ENCODE measurements at places on chromosomes 3 and 15.

DNA sequence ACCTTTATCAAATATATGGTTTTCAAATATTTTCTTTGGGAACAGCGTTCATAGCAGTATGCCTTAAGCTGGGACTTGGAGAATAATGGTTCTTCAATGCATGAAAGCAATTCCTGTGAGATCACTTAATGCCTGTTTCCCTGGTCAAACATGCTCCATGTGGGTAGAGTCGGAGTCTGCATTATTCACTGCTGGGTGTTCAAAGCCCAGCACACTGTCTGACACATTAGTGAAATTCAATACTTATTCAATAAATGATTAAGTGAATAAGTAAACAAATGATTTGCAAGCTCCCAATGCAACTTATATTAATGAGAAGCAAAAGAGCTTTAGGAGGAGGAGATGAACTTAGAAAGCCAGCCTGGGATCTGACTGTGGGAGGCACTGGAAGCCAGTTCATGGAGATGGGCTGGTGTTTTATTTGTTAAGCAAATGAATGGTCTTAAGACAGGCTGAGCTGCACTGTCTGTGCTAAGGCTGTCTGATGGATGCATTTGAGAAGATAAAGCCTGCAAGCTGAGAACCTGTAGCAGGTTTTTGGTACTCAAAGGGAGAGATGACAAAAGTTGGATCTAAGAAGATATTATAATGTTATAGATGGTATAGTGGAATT lies 490.8 kb downstream of the MCTP2 start:
- no peak for DNase-seq

- no peak for DNase-seq
Observed at GRCh38 chr3:126373682-126374601, 16.7 kb upstream of the KLF15 start.

DNA sequence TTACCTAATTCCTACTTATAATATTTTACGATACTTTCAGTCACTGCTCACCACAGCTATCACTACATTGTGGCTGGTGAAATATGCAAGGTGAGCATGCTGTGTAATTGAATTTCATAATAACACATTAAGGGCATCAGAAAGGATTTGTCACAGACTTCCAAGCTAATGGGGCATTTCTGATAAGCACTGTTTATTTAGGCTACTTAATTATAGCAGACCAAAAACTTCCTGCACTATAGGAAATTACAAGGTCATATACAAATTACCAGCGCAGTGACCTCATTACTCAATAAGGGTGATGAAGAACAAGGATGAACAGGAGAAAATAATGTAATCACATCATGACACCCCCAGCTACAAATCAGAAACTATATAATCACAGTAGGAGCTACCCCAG lies 88.6 kb upstream of the FAM3D start:
- DNase-seq, result no peak

DNA sequence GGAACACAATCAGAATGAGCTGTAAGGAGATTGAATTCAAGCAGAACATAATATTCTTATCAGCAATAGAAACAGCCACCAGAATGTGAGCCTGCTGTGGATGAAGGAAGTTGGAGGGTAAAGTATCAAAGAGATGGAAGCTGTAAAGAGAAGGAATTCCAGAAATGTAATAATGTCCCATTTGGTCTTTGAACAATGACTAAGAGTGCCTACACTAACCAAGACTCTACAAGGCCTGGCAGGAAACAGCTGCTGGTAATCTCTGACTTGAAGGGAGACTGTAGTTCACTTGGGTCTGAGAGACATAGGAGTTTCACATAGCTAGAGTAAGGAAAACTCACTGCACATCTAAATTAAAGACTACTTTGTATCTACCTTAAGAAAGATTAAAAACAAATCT lies 1176.0 kb upstream of the ALCAM start:
- no peak for DNase-seq

DNA sequence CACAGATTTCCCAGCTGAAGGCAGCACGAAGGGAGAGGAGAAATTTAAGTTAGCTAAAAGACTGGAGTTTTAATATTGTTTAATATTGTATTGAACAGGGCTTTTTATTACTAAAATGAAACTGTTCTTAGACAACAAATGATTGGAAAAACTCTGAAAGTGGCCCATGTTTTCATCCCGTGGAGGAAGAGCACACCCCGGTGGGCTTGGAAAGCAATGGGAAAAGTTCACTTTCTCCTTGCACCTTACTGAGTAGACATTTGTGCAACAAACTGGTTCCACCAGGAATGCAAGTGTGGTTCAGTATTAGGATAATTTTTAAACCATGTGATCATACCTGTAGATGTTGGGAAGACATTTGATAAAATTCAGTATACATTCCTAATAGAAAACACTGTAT lies 8.2 kb upstream of the ESYT3 start:
- DNase-seq, result no peak

DNA sequence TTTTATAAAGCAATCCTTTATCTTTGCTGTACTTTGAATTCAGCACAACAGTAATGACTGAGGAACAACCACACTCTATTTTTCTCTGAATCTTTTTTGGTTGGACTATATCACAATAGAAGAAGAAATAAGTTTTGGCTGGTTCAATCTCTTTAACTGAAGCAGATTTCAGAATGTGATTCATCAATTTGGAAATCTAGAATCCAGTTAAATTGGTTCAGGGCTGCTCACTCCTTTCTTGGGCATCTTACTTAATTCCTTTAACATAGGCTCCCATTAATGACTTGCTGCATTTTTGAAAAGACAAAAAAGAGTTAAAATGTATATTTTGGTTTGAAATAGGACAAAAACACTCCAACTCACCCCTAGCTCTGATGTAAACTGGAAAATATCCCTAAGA lies 688.3 kb upstream of the NECTIN3 start:
- DNase-seq, result no peak

- DNase-seq, result no peak
Observed at GRCh38 chr3:155233213-155233612, 60.3 kb downstream of the STRIT1 start.

- DNase-seq, result peak; percentile 9
Observed at GRCh38 chr15:53976844-53977392, 1.3 kb upstream of the UNC13C start.

GRCh38 chr3:99681512-99681911 lies 43.1 kb downstream of the COL8A1 start:
- no peak for DNase-seq

DNA sequence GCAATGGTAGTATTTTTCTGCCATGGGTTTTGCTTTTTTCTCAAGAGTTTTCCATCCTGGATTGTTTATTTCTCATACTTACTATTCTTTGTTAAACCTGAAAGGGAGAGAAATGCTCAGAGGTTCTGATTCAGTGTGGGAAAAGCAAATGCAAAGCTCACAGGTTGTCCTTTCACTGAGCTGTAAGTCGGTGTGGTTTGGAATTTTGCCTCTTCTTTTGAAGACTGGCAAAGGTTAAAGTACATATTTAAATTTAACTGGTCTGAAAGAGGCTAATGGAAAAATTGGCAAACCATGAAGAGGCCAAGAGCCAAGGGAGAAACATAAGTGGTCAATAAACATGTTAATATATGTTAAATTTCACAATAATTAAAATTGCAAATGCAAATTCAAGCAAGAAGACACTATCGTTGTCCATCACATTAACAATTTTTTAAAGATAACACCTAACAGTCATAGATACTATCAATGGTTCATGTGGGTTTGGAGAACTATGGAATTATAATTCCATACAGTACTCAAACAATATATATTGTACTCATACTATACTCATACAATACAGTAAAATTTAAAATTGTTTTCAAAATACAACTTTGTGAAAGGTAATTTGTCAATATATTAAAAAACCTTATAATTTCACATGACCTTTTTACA lies 246.8 kb upstream of the STT3B start:
- DNase-seq, result no peak

DNA sequence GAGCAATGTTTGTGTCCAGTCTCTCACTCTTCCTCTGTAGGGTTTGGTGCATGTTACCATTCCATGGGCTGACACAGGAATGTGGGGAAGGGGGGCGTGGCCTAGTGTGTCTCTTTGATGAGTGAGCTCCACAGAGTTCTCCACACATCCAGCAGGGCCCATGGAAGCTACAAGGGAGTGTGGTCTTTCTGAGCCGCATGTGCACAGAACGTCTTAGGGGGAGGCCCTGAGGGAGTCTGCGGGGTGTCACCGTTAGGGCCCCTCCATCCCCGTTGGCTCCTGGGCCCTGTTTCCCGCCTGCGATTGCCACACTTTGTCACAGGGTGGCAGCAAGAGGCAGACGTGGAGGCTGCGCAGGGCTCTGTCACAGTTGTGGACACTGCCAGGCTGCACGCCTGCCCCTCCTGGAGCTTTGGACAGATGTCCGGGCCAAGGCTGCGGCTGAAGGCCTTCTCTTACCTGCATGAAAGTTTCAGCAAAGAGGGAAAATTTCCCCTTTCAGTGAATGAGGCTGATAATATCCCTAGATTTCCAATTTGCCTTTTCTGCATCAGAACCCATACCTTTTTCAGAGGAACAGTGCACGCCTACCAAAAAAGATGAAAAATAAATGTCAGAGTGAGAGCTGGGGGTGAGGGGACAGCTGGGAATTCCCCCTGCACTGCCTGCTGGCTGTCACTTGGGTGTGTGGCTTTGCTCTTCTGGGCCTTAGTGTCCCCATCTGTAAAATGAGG lies 24.3 kb downstream of the CACNA2D3 start:
- peak; percentile 54 for DNase-seq

DNA sequence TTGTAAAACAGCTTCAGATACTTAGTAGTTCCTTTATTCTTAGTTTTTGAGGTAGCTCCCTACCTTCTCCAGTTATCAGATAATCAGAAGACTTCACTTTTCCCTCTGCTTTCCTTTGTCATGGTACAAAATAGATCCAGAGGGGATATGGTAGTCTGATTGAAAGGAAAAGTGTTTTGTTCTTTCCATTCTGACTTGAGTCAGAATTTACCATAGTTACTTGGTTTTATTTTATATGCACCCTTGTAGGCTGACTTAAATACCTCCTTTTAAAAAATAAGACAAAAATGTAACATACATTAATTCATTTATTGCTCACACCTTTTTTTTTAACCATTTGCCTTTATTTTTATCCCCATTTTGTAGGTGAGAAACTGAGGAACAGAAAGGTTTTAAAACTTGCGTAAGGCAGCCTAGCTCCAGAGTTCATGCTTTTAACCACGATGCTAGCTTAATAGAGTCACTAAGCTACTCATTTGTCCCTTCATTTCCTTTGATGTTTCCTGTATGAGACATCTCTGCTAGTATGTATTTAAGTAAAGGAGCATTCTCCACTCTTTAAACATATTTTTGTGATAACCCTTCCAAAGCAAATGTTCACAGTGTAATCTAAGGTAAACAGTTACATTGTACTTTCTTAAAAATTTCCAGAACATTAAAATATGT lies 187.5 kb downstream of the KLHL25 start:
- no peak for DNase-seq

DNA sequence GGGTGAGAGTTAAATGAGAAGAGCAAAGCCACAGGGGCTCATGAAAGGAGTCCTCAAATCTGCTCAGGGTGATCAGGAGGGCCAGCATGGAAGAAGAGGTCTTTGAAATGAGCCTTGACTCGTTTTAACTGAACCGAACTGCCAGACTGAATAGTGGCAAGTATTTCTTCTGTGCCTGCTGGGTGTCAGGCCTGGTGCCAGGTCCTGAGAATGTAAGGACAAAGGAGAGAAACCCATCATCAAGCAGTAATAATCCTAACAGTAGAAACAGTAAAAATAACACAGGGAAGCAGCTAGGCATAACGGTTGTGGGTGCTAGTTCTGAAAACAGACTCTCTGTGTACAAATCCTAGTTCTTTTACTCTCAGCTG lies 40.4 kb upstream of the SMAD3 start:
- no peak for DNase-seq

DNA sequence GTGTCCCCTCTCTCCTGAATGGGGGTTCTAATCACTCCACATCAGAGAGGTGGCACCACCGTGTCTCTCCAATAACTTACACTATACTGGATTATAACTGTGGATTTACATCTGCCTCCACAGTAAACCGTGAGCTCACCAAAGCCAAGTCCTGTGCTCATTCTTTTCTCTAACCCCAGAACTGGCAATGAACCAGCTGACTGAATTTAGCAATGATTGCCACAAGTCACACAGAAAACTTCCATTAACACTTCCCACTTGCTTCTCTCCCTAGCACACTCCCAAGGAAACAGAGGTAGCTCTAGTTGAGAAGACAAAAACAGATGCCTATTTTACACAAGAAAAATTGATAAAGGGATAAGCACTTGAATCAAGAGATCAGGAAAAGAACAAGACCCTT lies 361.3 kb downstream of the ULK4 start:
- no peak for DNase-seq

- DNase-seq, result no peak
Observed at GRCh38 chr15:73573572-73573971, 59.6 kb downstream of the NPTN start.

GRCh38 chr3:71372911-71373637 lies 210.5 kb downstream of the FOXP1 start:
- no peak for DNase-seq

DNA sequence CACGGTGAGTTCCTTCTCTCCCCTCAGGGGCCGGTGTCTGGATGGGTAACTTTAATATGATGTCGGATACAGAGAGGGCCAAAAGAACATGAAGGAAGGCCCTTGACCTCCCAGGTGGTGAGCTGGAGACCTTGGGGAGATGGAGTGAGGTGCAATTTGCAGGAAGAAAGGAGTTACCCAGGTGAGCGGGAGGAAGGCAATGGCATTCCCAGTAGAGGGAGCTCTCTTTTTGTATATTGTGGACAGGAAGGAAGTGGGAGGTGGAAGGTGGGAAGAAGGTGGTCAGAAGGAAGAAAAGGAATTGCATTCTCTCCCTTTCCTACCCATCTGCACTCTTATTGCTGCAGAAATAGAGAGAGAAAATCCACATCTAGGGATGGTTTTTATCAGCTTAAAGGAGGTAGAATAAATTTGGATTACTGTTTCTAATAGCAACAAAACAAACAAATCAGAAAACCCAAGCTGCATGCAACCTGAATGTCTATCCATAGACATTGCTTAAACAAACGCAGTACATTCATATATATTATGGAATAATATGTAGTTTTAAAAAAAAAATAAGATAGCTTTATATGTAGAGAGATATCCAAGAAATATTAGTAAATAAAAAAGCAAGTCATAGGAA lies 169.0 kb upstream of the TSC22D2 start:
- no peak for DNase-seq

DNA sequence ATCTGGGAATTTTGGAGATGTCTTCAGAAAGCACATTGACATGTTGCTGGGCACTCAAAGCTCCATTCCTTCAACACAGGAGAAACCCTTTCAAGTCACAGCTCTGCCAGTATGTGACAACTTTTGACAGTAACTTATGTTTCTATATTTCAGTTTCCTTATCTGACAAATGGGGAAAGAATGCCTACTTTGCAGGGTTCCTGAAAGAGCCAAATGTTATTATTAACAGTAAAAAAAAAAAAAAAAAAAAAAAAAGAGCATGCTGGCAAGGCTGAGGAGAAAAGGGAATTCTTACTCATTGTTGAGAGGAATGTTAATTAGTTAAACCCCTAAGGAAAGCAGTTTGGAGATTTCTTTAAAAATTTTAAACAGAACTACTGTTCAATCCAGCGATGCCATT lies 272.5 kb upstream of the TGFBR2 start:
- no peak for DNase-seq
